Spinal cord (tissue), 10 donors: ENCODE measurements at places on chromosomes 7 and 10.

DNA sequence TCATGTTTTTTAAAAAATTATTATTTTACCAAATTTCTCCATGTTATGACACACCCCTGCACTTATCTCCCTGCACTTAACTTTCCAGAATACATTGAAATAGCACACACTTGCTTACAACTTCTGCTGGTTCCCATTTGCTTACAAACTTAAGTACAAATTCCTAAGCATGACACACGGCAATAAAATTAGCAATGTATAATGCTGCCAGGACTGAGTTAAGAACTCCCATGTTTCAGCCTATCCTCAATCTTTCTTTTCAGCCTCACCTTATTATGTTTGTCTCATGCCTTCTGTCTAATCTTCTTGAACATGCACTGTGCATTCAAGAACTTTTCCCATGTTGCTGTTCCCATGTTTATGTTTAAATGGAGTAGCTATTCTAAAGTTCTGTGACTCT, 40.8 kb downstream of the PRPS1L1 start:
- DNase-seq, result no peak

DNA sequence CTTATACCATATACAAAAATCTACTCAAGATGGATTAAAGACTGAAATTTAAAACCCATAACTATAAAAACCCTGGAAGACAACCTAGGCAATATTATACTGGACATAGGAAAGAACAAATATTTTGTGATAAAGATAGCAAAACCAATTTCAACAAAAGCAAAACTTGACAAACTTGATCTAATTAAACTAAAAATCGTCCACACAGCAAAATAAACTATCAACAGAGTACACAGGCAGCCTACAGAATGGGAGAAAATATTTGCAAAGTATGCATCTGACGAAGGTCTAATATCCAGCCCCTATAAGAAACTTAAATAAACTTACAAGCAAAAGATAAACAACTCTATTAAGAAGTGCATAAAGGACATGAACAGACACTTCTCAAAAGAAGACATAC, 240.1 kb downstream of the HGF start:
- no peak for DNase-seq

GRCh38 chr7:17299483-17299991, 1.1 kb downstream of the AHR start:
- peak; percentile 12 for DNase-seq

DNA sequence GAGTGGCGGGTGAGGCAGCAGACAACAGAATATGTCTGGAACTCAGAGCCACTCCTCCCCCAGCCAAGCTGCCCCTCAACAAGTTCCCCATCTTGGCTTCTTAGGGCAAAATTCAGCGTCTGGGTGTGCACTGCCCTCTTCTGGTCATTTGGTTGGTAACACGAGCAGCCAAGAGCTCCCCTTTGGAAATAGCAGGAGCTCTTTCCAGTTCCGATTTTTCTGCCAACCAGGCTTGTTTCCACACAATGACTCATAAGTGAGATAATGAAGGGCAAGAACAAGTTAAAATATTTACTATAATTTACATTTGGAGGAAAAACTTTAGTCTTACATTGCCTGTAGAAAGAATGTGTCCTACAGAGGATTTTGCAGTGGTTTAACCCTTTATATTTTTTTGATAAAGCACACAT, 70.5 kb downstream of the ADCYAP1R1 start:
- DNase-seq, result peak; percentile 62

DNA sequence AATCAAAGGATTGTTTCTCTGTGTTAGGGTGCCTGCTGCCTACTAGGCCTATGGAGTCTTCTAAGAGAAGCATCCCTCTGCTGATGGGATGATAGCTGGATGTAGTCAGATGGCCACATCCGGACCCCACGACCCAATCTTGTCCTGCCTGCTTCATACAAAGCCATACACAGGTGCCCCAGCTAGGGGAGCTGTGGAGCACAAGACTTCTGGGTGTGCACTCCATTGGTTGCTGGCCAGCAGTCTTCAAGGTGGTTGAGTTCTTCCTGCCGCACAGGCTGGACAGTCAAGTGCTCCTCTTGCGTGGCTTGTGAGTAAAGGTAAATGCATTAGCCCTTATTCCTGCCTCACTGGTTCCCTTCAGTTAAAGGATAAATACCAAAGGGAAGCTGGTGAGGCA, 120.2 kb downstream of the TEX36 start:
- DNase-seq, result no peak

GRCh38 chr7:45161842-45162241, 4.3 kb downstream of the RAMP3 start:
- no peak for DNase-seq

GRCh38 chr7:81299711-81300110, 380.9 kb upstream of the SEMA3C start:
- no peak for DNase-seq

DNA sequence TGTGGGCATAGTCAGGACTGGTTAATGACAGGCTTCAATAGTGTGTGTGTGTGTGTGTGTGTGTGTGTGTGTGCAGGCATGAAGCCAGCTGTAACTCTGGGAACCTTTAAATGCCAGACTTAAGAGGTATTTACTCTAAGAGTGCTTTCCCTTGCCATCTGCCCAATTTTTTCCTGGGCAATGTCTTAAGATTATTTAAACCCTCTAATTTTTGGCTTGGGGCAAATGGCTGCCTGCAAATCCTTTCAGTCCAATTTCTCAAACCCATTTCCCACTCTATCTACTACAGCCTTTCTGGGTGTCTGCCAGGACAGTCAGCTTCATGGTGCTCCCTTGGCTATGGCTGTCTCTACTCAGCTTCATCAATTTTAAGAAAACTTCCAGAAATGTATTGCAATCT, 62.6 kb upstream of the C1GALT1 start:
- no peak for DNase-seq

- DNase-seq, result no peak
Measured at GRCh38 chr10:119652361-119652730, 1.2 kb downstream of the BAG3 start.

GRCh38 chr10:17737027-17737965, 14.7 kb upstream of the TMEM236 start:
- no peak for DNase-seq

GRCh38 chr10:132721725-132722124, 64.2 kb downstream of the NKX6-2 start:
- no peak for DNase-seq

- no peak for DNase-seq
Measured at GRCh38 chr10:12269056-12269455, 73.1 kb downstream of the CDC123 start.

- no peak for DNase-seq
Measured at GRCh38 chr7:79512261-79512660, 58.8 kb upstream of the MAGI2 start.

DNA sequence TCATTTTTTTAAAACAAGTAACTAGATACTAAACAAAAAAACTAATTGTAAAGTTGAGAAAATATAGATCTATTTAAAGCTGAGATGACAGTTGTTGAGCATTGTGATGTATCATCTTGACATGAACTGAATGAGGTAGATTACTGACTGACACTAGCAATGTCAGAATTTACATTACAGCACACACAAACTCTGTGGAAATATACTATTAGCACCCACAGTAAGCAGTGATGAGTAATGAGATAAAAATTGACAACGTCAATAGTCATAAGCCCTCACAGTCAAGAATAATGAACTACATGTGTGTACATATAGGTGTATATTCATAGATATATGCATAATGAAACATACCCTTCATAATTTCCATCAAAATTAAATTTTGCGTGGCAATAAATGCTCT, 368.4 kb downstream of the TFEC start:
- DNase-seq, result no peak

GRCh38 chr10:19302117-19302516, 253.5 kb downstream of the MALRD1 start:
- no peak for DNase-seq

DNA sequence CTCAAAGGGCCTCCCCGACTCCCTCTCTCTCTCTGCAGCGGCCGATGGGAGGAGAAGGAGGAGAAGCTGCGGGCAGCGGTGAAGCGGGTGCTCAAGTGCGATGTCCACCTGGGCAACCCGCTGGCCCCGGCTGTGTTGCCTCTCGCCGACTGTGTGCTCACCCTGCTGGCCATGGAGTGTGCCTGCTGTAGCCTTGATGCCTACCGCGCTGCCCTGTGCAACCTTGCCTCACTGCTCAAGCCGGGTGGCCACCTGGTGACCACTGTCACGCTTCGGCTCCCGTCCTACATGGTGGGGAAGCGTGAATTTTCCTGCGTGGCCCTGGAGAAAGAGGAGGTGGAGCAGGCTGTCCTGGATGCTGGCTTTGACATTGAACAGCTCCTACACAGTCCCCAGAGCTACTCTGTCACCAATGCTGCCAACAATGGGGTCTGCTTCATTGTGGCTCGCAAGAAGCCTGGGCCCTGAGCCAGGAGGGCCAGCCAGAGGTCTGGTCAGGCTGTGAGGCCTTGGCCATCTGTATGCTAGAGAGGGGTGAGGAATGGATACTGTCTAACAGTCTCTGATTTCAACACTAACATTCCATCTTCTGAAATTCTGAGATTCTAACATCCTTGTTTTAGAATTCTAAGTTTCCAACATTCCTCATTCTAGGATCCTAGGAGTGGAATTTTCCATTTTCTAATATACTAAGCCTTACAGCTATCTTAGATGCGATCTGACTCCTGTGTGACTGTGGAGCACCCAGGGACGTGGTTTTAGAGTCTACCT, 3.6 kb downstream of the INMT start:
- DNase-seq, result no peak
